ENCODE measurements at places on chromosomes 16 and 17.

- peak; percentile 71 for DNase-seq
Observed at GRCh38 chr17:48818361-48818841, 1.4 kb upstream of the TTLL6 start.

- no peak for DNase-seq
Observed at GRCh38 chr17:2905696-2906501, 109.7 kb downstream of the RAP1GAP2 start.

DNA sequence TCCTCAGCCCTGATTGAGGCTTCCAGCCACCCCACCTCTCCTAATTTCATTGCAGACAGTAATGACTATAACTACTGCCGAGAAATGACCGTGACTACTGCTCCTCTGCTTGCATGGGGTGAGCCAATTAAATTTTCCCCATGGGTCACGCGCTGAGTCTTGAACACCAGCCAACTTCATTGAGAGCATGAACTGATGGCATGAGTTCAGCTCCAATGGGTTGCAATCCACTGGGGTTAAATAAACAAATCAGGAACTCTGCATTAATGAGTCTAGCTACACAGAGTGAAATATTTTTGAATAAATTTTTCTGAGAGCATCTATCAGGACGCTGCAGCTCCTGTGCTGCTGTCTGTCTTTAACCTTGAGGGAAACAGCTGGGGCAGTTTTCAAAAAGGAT, 61.6 kb upstream of the CLEC3A start:
- DNase-seq, result no peak

GRCh38 chr16:63883091-63883490, 1238.8 kb downstream of the CDH11 start:
- no peak for DNase-seq

GRCh38 chr16:50302472-50303005, 36.2 kb downstream of the ADCY7 start:
- no peak for DNase-seq
